ENCODE measurements at places on chromosomes 5 and 9.
A peak's percentile ranks its signal among the peaks of the same experiment; 100 is the strongest.

- DNase-seq: no peak
Measured at GRCh38 chr5:63805151-63805550, 157.1 kb downstream of the HTR1A start.

DNA sequence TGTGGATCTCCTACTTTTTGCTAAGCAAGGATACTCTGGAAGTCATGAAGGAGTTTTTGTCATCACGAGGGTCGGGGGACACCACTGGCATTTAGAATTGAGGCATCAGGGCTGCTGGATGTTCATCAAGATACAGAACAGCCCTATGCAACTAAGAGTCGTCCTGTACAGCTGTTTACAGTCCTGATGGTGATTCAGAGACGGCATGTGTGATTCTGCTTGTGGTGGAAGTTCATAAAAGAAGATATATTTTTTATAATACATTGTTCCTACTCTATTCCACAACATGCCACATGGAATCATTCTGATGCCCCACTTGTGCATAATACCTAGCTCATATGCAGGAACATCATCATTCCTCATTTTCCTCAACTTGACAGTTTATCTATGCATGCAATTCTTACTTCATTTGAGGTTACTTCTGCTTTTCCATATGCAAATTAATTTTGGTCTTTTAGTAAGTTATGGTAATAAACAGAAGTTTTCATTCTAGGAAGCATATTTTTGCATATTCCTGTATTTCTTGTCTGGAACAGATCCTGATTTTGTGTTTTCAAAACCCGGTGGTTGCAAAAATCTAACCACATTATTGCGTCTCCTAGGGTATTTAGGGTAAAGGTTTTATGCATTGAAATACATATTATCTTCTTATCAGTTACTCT lies 155.2 kb downstream of the ARHGEF28 start:
- no peak for DNase-seq

DNA sequence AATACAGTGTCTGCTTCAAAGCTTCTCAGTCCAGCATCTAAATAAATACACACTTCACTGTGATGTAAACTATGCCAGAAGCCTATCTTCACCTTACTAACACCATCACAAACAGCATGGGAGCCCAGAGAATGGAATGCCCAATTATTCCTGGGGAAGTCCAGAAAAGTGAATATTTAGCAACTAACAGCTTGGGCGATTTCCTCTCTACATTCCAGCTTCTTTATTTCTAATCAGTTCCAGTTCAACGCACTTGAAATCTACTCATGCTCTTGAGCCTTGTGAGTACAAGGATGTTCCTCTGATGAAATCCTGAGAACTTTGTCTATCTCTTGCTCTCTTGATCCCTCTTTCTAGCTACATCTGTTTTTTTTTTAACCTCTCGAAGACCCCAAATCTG lies 100.4 kb upstream of the C9orf72 start:
- no peak for DNase-seq

GRCh38 chr5:4584982-4585381 lies 555.1 kb upstream of the ADAMTS16 start:
- no peak for DNase-seq

- DNase-seq: peak; percentile 80
Measured at GRCh38 chr5:31048282-31049270, 144.9 kb upstream of the CDH6 start.

DNA sequence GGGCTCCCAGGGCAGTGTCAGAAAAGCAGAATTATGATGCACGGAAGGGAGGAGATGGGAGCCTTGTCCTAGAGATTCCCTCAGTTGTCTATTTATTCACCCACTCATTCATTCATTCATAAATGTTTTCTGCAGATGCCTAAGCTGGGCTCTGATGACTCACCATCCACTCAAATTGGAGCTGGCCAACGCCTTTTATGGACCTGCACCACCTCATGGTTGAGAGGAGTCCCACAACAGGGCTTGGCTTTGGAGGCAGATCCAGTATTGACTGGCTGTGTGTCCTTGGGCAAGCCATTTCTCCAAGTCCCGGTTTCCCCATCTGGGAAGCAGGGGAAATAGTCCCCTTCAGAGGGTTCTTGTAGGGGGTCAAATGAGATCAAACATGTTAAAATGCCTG lies 227.8 kb downstream of the MELK start:
- no peak for DNase-seq

DNA sequence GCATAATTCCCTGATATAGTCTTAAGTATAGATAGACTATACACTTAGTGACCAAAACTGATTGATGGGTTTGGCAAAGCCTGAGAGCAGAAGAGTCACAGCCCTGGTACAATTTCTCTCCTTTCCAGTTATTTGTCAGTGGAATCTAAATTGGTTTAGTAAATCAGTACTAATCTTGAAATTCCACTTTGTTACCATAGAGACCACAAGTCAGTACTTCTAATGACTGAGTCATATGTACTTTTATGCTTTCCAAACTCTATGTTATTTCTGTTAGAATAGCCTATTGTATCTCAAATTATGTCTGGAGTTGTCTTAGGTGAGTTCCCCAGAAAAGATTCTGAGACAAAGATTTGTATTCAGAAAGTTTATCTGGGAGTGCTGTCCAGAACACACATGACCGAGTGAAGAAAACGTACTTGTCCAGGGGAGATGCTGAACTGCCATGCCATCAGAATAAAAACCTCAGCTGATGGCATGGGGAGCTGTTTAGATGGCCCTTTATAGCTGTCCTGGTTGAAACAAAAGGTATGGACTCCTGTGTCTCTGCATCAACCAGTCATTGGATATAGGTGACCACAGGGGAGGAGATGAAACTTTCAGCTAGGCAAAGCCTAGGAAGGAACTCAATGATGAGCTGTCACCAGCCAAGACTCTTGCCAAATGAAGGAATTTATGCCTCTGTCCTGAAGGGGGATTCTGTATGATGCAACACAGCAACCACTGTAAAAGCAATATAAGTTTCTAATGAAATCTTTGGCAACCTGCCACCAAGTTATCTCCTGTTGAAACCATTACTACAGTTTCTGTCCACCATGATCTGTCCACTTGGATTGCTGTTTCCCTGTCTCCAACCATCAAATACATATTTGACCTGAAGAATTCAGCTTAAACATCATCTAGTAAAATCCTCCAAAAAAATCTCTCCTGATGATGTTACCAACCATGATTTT lies 18.0 kb upstream of the SMC2 start:
- no peak for DNase-seq

DNA sequence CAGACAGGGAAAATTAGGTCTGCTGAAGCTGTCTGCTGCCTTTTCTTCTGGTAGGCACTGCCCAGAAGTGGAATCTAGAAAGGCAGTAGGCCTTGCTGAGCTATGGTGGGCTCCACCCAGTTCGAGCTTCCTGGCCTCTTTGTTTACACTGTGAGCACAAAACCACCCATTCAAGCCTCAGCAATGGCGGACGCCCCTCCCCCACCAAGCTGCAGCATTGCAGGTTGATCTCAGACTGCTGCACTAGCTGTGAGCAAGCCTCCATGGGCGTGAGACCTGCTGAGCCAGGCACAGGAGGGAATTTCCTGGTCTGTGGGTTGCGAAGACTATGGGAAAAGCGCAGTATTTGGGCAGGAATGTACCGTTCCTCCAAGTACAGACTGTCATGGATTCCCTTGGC lies 18.5 kb downstream of the AGTPBP1 start:
- DNase-seq: no peak

GRCh38 chr5:69024241-69024651 lies 69.6 kb upstream of the SLC30A5 start:
- no peak for DNase-seq

DNA sequence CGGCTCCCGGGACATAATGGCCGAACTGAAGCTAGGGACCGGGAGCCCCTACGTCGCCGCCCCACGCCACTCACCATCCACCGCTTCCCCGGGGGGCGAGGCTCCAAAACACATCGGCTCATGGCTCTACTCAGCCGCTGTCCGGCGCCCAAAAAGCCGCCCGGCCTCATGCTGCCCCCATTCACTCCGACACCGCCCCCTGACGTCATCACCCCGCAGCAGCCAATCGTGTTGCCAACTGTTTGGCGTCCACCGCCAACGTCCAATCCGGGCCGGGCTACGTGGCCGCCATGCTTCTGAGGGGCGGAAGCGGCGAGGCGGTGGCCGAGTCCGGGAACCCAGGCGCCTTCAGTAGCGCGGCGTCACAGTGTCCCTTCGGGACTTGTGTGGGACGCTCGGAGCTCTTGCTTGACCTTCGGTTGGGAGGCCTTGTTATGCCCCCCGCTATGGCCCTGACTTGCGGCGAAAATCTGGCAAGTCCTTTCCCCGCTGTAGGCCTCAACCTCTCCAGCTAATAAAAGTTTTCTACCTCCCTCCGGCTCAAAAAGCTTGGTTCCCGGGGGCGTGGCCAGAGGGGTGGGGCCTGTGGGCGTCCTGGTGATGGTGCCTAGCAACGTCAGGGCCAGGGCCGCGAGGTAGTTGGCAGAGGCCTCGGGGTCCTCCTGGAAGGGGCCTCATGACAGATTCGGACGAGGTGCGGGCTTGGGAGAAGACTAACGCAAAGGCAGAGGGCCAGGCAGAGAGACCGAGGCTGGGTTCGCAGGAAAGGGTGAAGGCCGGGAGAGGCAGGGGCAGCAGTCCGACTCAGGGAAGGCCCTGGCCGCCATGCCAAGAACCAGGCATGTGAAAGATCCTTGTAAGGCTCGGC lies at the start of the genes PTRH1 and TTC16:
PTRH1 (minus strand) TSS at position 194 of the 868 bp plus-strand sequence; CDS start at position 170, 24 bp downstream.
TTC16 (plus strand) TSS at position 610 of the 868 bp plus-strand sequence; CDS start at position 677, 67 bp downstream.
- peak; percentile 90 for DNase-seq
